CD4-positive, alpha-beta T cell treated with Interleukin-17A for 1 hour (primary cell): ENCODE measurements at places on chromosomes 12 and 14.
A peak's percentile ranks its signal among the peaks of the same experiment; 100 is the strongest.

GRCh38 chr14:70080076-70080475 lies 108.7 kb downstream of the SLC8A3 start:
- no peak for DNase-seq

- DNase-seq: no peak
Observed at GRCh38 chr14:53549956-53550355, 396.8 kb upstream of the DDHD1 start.

- DNase-seq: peak; percentile 90
Observed at GRCh38 chr14:75274899-75275569, 3.6 kb upstream of the FOS start.

DNA sequence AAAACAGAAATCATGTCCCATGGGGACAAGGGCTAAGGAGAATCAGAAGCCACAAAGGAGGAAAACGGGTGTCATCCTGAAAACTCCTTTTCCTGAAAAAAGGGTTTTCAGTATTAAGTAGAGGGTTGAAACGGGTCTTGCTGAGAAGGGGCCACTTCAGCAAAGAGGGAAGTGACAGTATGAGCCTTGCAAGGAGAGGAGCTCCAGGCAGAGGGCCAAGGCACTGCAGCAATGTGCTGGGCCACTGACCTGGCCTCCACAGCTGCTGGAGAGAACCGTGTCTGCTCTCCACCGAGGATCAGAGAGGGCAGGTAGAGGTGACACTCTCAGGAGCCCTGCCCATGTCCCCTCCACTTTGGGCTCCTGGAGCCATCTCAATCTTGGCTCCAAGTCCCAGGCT lies 103.3 kb downstream of the NCOR2 start:
- DNase-seq: no peak

DNA sequence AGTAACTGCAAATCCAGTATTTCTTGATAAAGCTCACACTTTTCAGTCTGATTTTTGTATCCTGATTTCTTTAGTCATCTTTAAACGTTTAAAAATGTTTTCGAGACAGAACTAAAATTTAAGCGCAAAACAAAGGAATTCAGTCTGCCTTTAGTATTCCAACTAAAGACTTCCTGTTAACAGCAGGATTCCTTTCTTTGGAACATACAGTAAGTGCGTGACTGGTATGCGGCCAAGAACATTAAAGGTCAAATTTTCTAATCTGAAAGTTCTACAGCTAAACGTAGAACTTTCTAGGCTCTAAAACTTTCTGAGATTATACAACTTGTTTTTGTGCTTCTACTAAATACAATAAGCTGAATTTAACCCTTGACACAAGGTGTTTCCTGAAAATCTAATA lies 9.9 kb downstream of the SAV1 start:
- no peak for DNase-seq

GRCh38 chr14:95759941-95760340 lies 46.0 kb upstream of the TCL1A start:
- DNase-seq: no peak

- no peak for DNase-seq
Observed at GRCh38 chr14:69484444-69485314, at the start of gene PLEKHD1. Gene PLEKHD1 (plus strand): TSS chr14:69484728. CDS start chr14:69484966, 238 bp downstream.

GRCh38 chr12:24233519-24234246 lies 284.2 kb upstream of the SOX5 start:
- no peak for DNase-seq

DNA sequence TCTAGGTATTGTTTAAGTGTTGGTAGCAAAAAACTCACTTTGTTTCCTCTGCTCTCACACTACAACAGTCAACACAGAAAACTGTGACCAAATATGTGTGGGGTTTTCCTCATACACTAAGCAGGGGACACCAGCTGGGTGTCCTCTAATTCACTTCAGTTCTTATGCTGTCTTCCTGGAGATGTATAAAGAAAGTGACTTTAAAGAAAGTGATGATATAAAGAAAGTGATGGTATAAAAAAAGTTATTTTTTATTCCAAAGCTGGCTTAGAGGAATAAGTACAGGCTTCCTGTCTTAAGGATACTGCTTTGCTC lies 31.4 kb downstream of the TDP1 start:
- no peak for DNase-seq

DNA sequence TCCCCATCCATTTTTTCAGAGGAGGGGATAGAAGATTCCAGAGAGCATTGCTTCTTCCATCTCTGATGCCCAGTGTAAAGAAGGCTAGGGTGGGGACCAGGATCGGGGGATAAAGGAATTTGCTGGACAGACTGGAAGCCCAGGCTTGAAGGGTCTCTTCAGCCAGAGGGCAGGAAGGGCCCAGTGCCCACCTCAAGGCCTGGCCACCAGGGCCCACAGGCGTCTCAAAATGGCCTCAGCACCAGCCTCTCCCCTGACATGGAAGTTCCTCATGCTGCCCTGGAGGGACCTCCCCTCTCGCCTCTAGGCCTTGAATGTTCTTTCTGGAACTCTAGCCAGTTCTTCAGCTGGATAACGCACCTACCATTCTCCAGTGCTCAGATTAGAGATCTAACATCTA lies 2.8 kb downstream of the RPS6KL1 start:
- DNase-seq: no peak

- DNase-seq: no peak
Observed at GRCh38 chr12:109513977-109514376, 36.5 kb downstream of the UBE3B start.

DNA sequence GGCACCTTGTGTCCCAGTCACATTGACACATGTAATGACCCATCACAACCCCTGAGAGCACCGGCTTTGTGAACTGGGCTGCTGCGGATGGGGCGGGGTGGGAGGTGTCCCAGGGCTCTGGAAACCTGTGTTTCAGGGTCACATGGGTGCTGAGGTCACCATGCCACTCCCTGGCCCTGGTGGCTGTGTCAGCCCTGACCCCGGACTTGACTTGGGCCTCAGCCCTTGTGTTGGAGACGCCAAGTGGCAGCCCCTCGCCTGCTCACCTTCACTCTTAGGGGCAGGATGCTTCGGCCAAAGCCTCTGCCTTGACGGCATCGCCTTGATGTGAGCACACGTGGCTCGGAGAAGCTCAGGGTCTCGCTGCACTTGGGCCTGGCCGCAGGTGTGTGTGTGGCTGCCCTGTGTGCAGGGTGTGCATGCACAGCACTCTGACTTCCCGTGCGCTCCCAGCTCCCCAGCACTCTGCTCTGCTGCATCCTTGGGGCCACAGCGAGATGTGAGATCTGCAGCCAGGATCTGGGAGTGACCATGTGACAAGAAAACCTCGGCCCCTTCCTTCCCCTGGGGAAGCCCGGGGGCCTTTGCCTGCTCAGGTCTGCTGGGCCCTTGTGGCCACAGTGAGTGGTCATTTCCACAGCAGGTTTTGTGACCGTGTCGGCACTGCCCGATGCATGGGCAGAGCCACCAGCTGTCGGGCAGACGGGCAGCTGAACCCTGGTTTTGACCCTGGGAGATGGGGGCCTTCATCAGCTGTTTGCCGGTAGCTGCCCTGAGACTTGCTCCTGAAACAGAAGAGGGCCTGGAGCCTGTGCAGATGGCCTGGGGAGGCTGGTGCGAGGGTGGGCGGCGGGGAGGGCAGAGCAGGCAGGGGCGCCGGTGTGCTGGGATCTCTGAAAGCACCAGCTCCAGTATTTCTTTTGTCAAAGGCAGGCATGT lies 167.4 kb downstream of the KIF26A start:
- no peak for DNase-seq

- DNase-seq: no peak
Observed at GRCh38 chr12:132359971-132360370, 30.6 kb upstream of the GALNT9 start.

DNA sequence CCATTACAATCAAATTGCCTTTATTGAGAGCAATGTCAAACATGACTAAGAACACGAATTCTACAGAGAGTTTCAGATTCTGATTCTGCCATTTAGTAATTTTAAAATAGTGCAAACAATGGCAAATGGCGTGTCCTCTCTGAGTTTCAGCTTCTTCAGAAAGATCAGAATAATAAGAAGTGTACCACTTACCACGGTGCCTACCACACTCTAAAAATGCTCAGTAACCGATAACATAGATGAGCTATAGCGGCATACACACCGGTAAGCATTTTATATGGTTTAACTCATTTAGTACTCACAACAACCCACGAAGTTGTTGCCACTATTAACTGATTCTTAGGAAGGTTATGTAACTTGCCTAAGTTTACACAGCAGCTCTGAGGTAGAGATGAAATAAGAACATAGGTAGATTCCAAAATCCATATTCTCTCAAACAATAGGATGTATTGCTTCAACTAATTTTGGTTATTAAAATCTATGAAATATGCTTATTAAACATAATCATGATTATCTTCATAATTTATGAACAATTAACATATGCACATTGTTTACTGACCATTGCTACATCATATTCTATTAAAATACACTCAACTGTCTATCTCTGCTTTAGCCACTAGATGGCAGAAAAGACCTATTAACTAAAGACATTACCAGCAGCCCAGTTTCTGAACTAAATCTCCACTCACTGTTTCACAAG lies 38.3 kb downstream of the SLC6A15 start:
- peak; percentile 49 for DNase-seq

GRCh38 chr14:81430235-81430634 lies 30.1 kb upstream of the STON2 start:
- no peak for DNase-seq
